ENCODE measurements at places on chromosomes 11 and 22.

DNA sequence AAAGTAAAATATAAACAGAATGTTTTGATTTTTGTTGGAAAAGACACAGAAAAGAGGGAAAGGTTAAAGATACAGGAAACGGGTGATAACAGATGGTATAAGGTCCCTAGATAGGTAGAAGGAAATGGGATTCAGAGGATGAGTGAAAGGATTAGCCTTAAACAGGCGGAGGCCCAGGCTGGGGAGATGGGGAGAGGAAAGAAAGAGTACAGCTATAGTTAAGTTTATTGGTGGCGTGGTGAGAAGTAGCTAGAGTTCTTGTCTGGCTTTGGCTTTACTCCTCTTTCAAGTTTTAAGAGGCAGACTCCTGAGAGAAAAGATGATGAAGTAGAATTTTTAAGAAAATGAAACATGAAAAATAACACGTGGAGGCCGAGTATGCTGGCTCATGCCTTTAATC, 13.7 kb downstream of the ZBTB44 start:
- DNase-seq, result no peak

- DNase-seq, result no peak
These were observed 25.3 kb upstream of the PATE1 start for GRCh38 chr11:125720781-125721180.

DNA sequence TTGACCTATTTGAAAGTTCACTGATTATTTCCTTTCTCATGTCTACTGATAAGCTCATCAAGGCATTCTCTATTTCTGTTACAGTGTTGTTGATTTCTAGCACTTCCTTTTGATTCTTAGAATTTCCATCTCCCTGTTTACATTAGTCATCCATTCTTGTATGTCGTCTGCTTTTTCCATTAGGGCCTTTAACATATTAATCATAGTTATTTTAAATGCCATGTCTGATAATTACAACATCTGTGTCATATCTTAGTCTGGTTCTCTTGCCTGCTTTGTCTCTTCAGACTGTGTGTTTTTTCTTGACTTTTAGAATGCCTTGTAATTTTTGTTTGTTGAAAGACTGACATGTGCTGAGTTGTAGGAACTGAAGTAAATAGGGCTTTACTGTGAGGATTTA, 602.1 kb downstream of the SOX6 start:
- DNase-seq, result no peak

GRCh38 chr11:102810950-102811660, 13.1 kb upstream of the MMP1 start:
- no peak for DNase-seq

DNA sequence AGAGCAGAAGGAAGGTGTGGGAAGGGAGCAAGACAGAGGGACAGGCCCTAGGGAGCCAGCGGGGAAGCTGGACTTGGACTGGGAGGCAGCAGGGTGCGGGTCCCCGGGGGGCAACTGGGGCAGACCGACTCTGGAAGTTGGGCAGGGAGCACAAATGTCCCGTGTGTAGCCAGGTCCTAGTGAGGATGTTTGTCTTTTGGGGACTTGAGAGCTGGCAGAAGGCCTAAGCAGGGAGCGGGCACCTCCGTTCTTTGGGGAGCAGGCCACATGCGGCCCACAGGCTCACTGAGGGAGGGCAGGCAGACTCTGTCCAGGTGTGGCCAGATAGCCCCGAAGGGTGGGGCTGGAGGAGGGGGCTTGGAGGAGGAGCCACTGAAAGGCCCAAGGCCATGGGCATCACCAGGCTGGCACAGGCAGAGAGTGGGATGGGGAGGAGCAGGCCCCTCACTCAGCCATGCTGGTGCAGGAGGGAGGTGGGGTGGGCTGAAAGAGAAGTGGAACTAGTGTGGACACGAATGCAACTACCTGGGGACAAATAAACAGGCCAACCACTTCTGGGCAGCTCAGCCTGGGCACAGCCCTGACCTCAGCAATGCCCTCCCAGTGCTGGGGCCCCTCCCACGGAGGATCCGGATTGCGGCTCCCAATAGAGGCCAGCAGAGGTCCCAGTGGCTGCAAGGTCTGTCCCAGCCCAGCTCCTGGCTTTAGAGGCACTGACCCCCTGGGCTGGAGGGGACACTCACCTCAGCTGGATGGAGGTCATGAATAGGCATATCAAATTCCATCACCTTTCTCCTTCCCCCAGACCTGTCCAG, 1.3 kb upstream of the SCARF2 start:
- DNase-seq, result no peak
